NCI-H187 treated with DMSO at 0.1 percent for 48 hours (cell line): ENCODE measurements at places on chromosomes 13 and 19.

DNA sequence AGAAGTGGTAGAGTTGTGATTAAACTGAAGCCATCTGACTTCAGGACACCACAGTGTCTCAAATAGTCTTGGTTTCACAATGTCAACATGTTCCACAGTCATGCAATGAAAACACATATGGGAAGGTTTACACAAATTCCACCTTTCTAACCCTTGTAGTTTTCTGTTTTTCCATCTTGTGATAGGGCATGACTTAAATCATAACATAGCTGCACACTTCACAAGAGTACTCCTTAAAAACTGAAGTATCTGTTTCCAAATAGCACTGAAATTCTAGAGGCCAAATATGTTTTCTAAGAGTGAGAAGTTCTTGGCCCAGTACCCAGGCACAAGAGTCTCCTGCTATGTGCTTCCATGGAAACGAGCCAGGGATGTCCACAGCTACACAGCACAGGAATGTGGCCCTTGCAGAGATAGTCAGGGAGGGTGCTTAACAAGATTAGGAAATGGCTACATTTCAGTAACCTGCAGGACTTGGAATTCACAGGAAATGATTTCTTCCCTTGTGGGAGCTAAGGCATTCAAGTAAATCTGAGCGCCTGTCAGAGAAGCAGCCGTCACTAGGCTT, 269.1 kb downstream of the NDFIP2 start:
- no peak for DNase-seq

GRCh38 chr19:46689358-46689757, 27.6 kb downstream of the PRKD2 start:
- no peak for DNase-seq

GRCh38 chr19:42132030-42132628, at the start of gene POU2F2:
Gene POU2F2, minus strand, starts transcription at chr19:42132446. Its CDS starts 35 bp downstream, at chr19:42132411.
- no peak for DNase-seq

DNA sequence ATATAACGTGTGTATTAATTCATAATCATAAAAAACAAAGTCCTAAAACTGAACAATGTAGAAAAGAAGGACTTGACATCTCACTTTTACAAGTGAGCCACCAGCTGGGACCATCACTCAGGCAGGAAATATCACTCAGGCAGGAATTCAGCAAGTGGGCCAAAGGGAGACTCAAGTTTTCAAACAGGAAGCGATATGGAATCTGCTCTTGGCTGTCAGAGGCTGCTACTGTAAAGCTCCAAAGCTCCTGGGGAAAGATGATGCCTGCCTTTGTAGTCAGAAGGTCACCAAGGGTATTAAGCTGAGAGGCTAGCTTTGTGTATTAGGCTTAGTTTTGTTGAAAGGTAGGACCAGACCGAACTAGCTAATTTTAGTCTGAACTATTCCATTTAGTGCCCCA, 5.5 kb upstream of the AKAP11 start:
- DNase-seq = no peak

DNA sequence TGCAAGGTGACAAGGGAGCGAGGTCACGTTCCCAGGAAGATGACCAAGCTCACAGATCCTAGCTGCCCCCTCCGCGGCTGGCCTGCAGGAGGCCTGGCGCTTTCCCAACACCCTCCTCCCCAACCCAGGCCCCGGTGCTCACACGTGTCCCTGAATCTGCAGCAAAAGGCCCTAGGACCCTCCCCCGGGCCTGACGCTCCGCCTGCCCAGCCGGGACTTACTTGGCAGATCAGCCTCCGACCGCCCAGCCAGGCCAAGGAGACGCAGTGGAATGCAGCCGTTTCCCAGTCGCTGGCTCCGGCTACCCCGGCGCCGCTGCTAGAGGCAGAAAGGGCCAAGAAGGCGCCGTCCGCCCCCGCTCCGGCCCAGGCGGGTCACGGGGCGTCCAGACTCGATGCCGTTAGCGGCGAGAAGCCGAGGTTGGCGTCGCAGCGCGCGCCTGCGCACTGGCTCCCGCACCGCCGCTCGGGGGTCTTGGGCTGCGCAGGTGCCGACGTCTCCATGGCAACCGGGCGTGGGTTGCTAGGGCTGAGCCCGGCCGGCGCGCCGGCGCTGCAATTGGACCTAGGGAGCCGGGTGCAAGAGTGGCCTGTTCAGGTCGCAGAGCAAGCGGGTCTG, at the start of gene PNMA8A:
PNMA8A (minus strand) TSS at position 448 of the 618 bp plus-strand sequence. CDS start 528 bp downstream, outside the sequence.
- no peak for DNase-seq

GRCh38 chr13:98977568-98978265, at the start of gene DOCK9:
Gene DOCK9, minus strand, starts transcription at chr13:98978064. Its CDS starts 155 bp downstream, at chr13:98977909.
- no peak for DNase-seq

DNA sequence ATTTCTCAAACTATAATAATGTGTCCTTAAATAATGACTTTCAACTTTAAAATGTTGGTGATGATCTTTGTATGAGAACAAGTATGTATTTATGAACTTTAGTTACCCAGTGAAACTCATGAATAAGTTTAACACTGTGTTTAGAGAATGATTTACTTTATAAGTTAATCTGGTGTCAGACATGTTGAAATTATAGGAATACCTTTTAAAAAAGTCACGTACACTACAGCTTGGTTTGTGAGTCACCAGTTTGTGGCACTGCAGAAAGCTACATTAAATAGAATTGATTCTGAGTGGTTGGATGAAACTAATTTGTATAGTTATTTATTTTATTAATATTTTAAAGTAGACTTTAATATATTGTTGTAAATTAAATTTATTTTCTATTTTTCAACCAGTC, 1366.2 kb upstream of the PCDH20 start:
- DNase-seq = no peak

GRCh38 chr19:40893112-40893511, 11.1 kb upstream of the CYP2A7 start:
- DNase-seq = no peak

- peak; percentile 63 for DNase-seq
Observed at GRCh38 chr13:102724923-102725322, 30.1 kb upstream of the METTL21C start.

- no peak for DNase-seq
Observed at GRCh38 chr13:103097366-103097928, 31.2 kb upstream of the SLC10A2 start.

GRCh38 chr19:8143041-8143440, 6.4 kb downstream of the FBN3 start:
- no peak for DNase-seq

DNA sequence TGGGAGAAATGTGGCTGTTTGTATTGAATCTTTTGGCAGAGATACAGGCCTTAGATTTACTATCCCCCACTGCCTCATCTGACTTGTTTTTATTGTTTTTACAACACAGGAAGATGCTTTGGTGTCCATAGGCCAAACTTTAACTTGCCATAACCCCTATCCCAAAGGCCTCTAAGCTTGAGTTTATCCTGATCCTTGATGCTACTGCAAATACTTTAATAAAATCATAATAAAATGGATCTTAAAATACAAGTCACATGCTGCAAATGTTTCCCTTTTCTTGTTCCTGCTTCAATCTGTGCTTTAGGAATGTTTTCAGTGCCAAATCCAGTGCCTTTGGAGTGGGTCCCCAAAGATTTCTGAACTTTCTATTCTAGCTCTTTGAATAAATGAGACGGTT, 770.6 kb downstream of the DACH1 start:
- no peak for DNase-seq

DNA sequence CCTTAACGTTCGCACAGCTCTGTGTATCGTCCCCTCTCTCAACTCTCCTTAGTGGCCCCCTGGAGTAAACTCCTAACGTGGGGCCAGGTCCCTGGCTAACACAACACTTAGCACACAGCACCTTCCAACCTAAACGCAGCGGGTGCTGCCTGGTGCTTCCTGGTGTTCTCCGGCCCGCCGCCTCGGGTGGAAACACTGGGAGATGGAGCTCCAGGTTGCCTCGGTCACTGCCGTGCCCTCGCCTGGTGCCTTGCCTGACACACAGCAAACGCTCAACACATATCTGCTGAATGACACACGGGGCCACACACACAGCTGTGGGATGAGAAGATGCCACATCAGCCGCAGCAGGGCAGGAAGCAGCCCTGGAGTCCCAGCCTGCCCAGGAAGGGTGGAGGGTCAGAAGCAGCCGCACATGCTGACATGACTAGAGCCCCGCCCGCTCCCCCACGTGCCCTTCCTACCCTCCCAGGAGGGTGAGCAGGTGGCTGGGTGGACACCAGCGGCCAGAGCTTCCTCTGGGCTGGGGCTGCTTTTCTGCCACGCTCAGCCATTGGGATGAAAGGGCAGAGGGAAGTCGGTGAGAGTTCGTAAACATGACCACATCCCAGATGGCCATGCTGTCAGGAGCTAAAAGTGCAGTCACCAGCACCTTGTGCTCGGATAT, 6.6 kb downstream of the PEPD start:
- no peak for DNase-seq

DNA sequence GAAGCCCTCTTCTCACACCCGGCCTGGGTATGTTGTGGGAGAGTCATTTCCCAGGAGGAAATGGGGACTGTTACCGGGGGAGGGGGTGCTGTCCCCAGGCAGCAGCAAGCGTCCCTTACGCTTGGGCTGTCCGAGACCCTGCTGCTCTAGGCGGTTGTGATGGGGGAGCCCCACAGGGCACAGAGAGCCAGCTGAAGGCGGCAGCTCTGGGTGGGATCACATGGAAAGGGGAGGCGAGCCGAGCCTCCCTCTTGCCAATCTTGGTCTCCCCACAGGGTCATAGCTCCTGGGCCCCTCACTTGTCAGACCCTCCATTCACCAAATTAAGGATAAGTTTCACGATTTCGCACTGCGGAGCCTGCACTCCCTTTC, 22.0 kb downstream of the EPN1 start:
- no peak for DNase-seq

DNA sequence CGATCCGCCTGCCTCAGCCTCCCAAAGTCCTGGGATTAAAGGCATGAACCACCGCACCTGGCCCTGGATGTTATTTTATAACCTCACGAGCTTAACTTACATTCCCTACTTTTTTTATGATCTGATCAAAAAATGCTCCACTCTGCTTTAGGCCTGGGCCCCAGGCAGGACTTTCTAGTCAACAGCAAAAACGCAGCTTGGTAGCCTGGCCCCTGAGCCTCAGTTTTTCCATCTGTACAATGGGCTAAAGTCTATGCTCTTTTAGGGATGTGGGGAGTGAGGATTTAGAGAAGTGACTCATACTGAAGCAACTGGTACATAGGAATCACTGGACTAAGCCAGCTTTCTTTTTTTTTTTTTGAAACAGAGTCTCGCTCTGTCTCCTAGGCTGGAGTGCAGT, 11.9 kb upstream of the PIK3R2 start:
- no peak for DNase-seq

- no peak for DNase-seq
Observed at GRCh38 chr13:20389696-20390525, 135.7 kb downstream of the CRYL1 start.

DNA sequence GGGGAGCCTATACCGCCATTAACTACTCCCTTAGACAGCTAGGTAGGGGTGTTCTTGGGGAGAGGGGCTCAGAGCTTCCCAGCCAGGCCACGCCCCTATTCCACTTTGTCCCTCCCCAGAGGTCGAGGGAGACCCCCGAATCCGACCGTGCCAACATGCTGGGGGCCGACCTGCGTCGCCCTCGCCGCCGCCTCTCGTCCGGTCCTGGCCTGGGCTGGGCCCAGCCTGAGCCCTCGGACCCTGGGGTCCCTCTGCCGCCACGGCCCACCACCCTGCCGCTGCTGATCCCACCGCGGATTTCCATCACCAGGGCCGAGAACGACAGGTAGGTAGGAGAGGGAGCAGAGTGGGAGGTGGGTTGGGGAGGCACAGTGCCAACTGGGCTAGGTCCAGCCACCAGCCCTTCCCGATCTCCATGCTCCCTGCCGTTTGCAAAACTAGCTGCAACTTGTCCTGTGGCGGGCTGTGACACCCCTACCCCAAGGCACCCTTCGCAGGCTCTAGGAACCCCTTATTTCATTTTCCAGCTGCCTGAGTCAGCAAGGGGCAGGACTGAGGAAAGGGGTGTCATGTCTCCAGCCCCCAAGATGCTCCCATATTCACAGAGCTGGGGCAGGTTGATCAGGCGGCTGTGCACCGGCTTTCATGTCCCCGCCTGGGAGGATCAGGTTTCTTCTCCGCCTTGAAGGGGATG, 2.6 kb upstream of the PDE4A start:
- no peak for DNase-seq

- no peak for DNase-seq
Observed at GRCh38 chr13:44514278-44514677, 61.9 kb downstream of the TSC22D1 start.

DNA sequence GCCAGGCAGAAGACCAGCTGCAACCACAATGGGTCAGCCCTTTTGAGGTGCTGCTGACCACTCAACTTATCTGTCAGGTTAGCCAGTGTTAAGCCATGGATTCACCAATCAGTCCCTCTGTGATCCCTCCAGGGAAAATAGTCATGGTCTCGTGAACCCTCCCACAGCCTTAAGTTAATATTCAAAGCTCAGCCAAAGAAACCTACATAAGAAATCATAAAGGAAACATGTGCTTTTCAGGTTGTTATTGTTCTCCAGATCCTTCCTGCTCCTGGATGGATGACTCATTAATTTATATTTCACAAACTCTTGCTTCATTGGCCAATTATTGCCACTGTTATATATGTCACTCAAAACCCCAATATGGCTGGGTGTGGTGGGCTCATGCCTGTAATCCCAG, 161.9 kb downstream of the B3GLCT start:
- no peak for DNase-seq

DNA sequence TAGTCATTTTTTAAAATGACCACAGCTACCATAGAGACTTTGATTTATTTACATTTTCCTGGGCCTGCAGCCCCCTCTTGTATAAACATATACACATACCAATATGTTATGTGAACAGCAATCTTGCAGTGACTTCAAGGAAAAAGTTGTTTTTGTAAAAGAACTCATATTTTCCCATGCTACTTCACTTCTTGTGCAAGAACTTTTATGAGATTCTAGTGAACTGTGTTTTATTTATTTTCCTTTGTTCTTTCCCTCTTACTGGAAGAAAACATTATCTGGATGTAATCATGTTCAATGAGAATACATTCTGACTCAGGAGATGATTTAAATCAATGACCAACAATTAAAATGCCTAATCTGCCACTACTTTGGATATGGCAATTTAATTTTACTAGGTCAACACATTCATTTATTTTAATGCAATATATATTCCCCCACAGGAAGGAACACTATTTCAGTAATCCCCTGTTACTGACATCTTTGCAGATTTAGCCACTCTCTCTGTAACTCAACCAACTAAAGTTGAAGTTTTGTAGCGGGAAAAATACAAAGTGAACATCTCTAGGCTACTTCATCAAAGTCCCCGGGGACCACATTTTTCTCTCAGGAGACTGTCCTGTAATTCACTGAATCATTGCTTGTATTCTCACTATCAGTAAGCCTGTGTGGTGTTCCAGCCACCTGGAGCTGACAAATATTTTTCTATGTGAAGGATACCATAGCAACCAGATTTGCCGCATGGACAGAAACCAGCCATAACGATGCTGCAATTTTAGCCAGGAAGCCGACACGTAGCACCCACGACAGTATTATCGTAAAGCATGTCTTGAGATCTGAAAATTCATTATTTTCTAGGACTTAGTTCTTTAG, 90.5 kb downstream of the STARD13 start:
- DNase-seq = no peak

GRCh38 chr13:72889495-72889894, 107.6 kb downstream of the PIBF1 start:
- DNase-seq = no peak

- DNase-seq = no peak
Observed at GRCh38 chr13:25401958-25402357, 30.2 kb downstream of the ATP8A2 start.

- no peak for DNase-seq
Observed at GRCh38 chr13:94154367-94154766, 325.1 kb downstream of the DCT start.

- DNase-seq = no peak
Observed at GRCh38 chr13:110187641-110188161, 119.3 kb downstream of the COL4A1 start.

- no peak for DNase-seq
Observed at GRCh38 chr13:45711951-45712350, 9.8 kb downstream of the CBY2 start.

GRCh38 chr13:29689548-29689947, 94.1 kb upstream of the SLC7A1 start:
- DNase-seq = no peak
